ENCODE measurements at places on chromosomes 11 and 22. TPM values are rescaled to one million over a fixed set of nuclear protein-coding genes. Genes with fewer than 3 reads are reported as not detected.

- H3K4me3 ChIP-seq: no peak overlapping the region
- H3K27me3 ChIP-seq: peaks cover 13% of the 10 kb centered on the region
- no peaks in the 10 kb centered on the region for H3K36me3 ChIP-seq
- H3K27ac ChIP-seq: no peak overlapping the region
Observed at GRCh38 chr11:10441652-10442503, 13.2 kb upstream of the AMPD3 start.

DNA sequence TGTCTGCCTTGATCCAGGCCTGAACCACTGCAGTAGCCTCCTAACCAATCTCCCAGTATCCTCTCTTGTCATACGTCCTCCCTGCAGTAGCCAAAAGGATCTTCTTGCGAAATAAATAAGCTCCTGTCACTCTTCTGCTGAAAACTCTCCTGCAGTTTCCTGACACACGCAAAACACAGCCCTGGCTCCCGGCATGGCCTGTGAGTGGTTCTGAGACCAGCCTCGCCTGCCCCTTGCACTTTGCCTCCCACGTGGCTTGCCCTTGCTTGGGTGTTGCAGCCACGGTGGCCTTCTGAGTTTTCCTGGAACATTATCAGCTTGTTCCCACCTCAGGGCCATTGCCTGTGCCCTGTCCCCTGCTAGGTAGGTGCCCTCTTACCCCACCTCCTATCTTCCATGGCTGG lies 7.2 kb downstream of the ZC3H7B start:
- H3K27ac ChIP-seq: peak overlapping the region; percentile 41
- peaks cover 4% of the 10 kb centered on the region for H3K36me3 ChIP-seq
- no peak overlapping the region for H3K4me3 ChIP-seq
- H3K4me1 ChIP-seq: peaks cover 17% of the 10 kb centered on the region

DNA sequence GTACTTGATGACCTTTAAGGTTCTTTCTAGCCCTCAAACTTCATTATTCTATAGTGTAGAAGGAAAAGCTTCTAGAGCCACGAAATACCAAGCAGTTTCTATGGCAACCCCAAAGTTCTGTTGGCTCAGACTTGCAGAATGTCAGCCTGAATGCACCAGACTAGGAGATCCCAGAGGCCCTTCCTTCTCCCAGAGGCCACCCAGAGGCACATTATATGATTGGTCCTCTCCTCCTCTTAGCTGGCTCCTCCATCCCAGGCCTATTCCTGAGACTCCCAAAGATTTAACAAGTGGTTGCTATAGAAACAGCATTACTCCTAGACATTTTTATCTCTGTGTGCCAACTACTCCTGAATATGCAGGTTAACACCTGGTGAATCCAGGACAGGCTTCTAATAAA lies 69.2 kb upstream of the CCDC90B start:
- no peak for DNase-seq
- H3K27ac ChIP-seq: no peak overlapping the region
- no peaks in the 10 kb centered on the region for H3K27me3 ChIP-seq
- no peaks in the 10 kb centered on the region for H3K36me3 ChIP-seq

DNA sequence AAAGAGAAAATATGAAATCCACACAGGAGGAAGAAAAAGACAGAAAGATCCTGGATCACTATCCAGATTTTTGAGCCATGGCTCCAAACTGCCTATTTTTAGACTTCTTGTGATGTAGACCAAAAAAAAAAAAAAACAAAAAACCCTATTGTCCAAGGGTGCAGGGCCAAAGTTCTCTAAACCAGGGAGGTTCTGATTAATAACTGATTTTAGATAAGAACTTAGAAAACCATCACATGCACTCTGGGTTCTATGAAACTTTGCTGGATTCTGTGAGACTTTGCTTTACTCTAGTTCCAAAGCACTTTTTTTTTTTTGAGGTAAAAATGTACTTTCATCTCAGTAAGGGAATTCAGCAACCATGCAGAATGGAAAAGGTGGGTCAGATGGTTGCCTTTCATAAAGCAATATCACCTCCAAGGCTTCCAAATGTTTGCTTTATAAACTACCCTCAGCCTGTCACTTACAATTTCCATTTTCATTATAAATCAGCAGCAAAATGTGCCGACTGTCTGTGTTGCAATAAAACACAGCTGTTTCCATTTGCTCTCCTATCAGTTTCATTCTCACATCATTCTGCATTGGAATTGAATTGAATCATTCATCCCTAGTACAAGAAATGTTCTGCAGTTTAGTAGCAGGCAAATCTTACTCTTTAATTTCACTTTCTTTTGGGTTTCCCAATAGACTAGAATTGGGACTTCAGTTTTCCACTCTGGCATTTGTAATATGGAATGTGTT lies 1584.3 kb upstream of the RAG2 start:
- H3K27me3 ChIP-seq: no peaks in the 10 kb centered on the region
- no peak for DNase-seq
- H3K4me1 ChIP-seq: no peaks in the 10 kb centered on the region
- no peaks in the 10 kb centered on the region for H3K36me3 ChIP-seq

GRCh38 chr11:1207401-1208143 lies 15.3 kb upstream of the MUC5B start:
- DNase-seq: peak; percentile 7
- peaks cover 63% of the 10 kb centered on the region for H3K27me3 ChIP-seq
- no peaks in the 10 kb centered on the region for H3K36me3 ChIP-seq

DNA sequence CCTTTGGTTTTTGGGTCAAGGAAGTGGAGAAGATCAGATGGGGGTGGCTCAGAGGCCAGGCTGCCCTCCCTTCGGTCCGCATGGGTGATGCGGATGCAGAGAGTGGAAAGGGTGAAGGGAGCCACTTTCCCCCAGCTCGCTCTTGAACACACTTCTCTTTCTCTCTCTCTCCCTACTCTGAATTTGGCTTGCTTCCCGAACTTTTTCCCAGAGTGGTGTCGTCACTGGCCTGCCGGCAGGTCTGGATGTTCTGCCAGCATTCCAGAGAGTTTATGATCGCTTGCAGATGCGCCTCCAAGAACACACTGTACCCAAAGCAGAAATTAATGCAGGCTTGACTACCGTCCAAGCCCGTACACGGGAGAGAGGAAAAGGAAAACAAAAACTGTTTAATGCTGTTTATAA lies 103.2 kb downstream of the ZBTB16 start:
- peaks cover 7% of the 10 kb centered on the region for H3K36me3 ChIP-seq
- peak overlapping the region; percentile 57 for H3K4me3 ChIP-seq
- no peaks in the 10 kb centered on the region for H3K27me3 ChIP-seq
- peak; percentile 86 for DNase-seq
- peaks cover 96% of the 10 kb centered on the region for H3K4me1 ChIP-seq
- H3K27ac ChIP-seq: peak overlapping the region; percentile 100

GRCh38 chr11:93577286-93577685 lies 34.1 kb upstream of the SMCO4 start:
- H3K27me3 ChIP-seq: no peaks in the 10 kb centered on the region
- no peaks in the 10 kb centered on the region for H3K36me3 ChIP-seq
- H3K4me1 ChIP-seq: no peaks in the 10 kb centered on the region
- no peak for DNase-seq
- H3K4me3 ChIP-seq: no peak overlapping the region
- no peak overlapping the region for H3K27ac ChIP-seq

DNA sequence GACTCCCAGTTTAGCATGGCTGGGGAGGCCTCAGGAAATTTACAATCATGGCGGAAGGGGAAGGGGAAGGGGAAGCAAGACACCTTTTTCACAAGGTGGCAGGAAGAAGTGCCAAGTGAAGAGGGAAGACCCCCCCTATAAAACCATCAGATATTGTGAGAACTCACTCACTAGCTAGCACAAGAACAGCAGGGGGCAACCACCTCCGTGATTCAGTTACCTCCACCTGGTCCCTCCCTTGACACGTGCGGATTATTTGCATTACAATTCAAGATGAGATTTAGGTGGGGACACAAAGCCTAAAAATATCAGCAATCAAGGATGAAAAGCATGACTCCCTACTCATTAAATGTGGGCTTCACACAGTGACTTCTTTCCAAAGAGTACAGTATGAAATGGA lies 155.0 kb upstream of the CCDC90B start:
- no peak overlapping the region for H3K27ac ChIP-seq
- DNase-seq: no peak
- H3K4me1 ChIP-seq: no peaks in the 10 kb centered on the region
- H3K27me3 ChIP-seq: no peaks in the 10 kb centered on the region
- H3K36me3 ChIP-seq: no peaks in the 10 kb centered on the region

DNA sequence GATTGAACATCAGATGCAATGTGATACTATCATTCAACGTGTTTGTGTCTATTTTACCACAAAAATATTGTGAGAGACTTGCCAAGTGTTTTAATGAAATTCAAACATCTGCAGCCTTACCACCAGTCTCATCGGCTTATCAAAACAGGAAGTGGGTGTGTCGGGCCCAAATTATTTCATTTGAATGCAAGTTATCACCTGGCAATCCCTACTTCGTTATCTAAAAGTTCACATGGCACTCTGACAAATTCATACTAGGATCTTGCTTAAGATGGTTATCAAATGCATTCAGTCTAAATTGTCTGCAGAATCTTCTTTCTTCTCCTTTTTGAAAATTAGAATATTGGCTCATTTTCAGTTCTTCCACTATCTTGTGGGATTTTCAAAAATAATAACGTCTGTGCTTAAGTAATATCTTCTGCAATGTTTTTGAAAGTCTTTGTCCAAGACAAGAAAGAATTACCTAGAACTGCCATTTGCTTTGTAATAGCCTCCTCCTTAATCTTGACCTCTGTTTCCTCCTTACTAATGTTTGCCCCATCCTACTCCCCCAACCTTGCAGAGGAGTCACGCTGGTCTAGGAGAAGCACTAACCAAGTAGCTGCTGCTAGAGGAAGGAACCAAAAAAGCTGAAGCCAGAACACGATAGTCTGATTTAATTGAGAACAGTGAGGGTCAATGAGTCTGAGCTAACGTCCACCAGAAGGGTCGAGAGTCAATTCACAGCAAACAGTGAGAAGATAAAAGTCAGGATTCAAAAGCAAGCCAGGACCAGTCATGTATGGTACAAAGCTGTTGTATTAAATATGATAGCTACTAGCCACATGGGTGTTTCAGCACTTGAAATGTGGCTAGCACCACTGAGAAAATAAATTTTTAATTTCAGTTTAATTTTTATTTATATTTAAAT lies 10.2 kb upstream of the BIRC3 start:
- H3K27ac ChIP-seq: no peak overlapping the region
- no peak overlapping the region for H3K4me3 ChIP-seq
- no peaks in the 10 kb centered on the region for H3K36me3 ChIP-seq
- peaks cover 7% of the 10 kb centered on the region for H3K4me1 ChIP-seq
- DNase-seq: no peak
- H3K27me3 ChIP-seq: no peaks in the 10 kb centered on the region

GRCh38 chr11:27456795-27457329 lies 15.7 kb downstream of the LGR4 start:
- H3K36me3 ChIP-seq: no peaks in the 10 kb centered on the region
- no peak overlapping the region for H3K4me3 ChIP-seq
- no peaks in the 10 kb centered on the region for H3K27me3 ChIP-seq
- no peak for DNase-seq
- H3K4me1 ChIP-seq: peaks cover 50% of the 10 kb centered on the region

GRCh38 chr11:7511401-7511800 lies 2.4 kb upstream of the PPFIBP2 start:
- peak overlapping the region; percentile 91 for H3K4me3 ChIP-seq
- H3K27me3 ChIP-seq: no peaks in the 10 kb centered on the region
- DNase-seq: peak; percentile 63
- H3K4me1 ChIP-seq: peaks cover 50% of the 10 kb centered on the region
- H3K36me3 ChIP-seq: no peaks in the 10 kb centered on the region
- H3K27ac ChIP-seq: peak overlapping the region; percentile 96

- DNase-seq: no peak
- H3K27ac ChIP-seq: no peak overlapping the region
- H3K27me3 ChIP-seq: peaks cover 91% of the 10 kb centered on the region
- no peaks in the 10 kb centered on the region for H3K36me3 ChIP-seq
- H3K4me1 ChIP-seq: peaks cover 8% of the 10 kb centered on the region
Observed at GRCh38 chr11:131686836-131687235, 316.4 kb downstream of the NTM start.

DNA sequence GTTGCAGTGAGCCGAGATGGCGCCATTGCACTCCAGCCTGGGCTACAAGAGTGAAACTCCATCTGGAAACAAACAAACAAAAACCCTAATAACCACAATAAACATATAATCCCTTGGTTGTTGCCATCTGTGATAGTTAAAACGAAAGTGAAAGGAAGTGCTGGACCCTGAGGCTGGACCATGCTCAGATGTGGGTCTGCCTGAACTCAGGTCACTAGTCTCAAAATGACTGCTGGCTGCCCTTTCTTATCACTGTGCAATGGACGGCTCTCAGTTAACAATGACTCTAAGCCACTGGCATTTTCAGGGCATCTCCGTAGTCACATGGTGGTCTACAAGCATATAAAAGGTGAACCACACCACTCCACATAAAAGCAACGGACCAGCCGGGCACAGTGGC lies 48.2 kb upstream of the FTH1 start:
- H3K4me1 ChIP-seq: no peaks in the 10 kb centered on the region
- no peaks in the 10 kb centered on the region for H3K27me3 ChIP-seq
- H3K27ac ChIP-seq: no peak overlapping the region

DNA sequence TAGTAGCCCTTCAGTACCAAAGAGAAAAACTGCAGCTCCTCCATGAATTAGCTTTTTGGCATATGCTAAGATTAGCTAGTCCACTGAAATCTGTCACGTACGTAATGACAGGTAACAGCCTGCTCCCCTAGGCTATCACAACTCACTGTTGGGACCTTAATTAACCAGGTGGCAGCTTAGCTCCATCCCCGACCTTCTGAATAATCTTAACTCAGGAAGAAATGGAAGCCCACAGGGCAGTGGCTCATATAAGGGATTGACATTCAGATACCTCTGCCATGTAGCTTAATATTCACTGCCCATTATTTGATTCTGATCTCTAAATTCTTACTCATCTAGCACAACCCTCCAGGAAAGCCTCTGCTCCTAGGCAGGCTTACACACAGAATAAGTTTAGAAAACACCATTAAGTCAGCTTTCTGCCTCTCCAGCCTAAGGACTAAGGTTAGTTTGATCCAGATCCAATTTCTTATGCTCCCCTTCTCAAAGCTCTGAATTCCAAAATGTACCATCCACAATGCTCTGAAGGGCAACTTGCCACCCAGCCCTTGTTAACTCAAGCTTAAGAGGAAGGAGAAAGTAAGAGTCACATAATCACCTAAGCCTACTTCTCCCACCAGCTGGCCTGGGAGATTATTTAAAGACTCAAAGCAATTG lies 5.0 kb downstream of the HSPA8 start:
- peak overlapping the region; percentile 98 for H3K4me3 ChIP-seq
- DNase-seq: no peak
- H3K27ac ChIP-seq: peak overlapping the region; percentile 3
- H3K27me3 ChIP-seq: no peaks in the 10 kb centered on the region
- peaks cover 76% of the 10 kb centered on the region for H3K36me3 ChIP-seq
- H3K4me1 ChIP-seq: peaks cover 75% of the 10 kb centered on the region

DNA sequence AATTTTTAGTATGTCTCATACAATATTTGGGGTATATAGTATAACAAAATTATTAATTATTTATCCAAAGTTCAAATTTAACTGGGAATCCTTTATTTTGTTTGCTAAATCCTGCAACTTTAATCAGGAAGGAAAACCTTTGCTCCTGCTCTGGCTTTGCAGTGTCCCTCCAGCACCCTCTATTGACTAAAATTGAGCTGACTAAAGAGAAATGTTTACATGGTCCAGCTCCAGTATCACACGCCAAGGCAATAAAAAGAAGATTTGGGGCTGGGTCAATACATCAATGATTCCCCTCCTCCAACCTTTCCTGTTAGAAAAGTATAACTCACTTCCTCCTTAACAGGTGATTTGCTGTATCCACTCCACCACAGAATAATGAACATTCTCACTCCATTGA lies 153.0 kb upstream of the LRRC4C start:
- no peak overlapping the region for H3K4me3 ChIP-seq
- H3K36me3 ChIP-seq: no peaks in the 10 kb centered on the region
- H3K4me1 ChIP-seq: no peaks in the 10 kb centered on the region
- DNase-seq: no peak
- H3K27me3 ChIP-seq: no peaks in the 10 kb centered on the region

The MUC5AC gene
- total RNA-seq: not detected

The MOGAT2 gene
- not detected for total RNA-seq

The CDON gene
- 9.9 TPM for total RNA-seq

The MS4A15 gene
- not detected for total RNA-seq

The PRG2 gene
- not detected for total RNA-seq
